ENCODE measurements at places on chromosomes 5 and 9.

DNA sequence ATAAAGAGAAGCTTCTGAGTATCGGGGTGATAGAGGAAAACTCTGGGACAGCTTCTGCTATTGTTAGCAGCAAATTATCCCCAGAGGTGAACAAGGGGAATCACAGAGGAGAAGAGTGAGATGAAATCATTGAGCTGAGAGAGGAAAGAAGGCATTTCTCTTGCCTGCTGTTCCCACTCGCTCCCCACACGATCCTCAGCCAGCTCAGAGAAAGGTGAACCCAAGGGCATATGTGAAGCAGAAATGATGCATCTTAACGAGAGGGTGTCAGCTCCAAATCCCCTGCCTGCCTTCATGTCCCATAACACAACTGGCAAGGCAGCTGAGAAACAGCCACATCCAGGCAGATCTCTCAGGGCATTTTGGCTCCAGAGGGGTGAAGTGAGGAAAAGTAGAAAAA lies 111.6 kb downstream of the BRINP1 start:
- no peak for DNase-seq

GRCh38 chr5:34608859-34609648 lies 47.1 kb upstream of the RAI14 start:
- DNase-seq: no peak

DNA sequence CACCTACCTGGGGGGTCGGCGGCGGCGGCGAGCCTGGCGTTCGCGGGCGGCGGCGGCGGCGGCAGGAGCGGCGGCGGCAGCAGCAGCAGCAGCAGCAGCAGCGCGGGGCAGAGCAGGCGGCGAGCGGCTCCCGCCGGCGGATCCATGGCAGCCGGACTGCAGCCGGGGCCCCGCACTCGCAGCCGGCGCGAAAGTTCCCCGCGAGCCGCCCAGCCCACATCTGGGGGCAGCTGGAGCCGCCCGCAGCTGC lies 153 bp downstream of the ADAMTS2 start:
- no peak for DNase-seq

- no peak for DNase-seq
Observed at GRCh38 chr9:21412107-21412506, 3.2 kb downstream of the IFNA8 start.

GRCh38 chr5:67910546-67910945 lies 305.0 kb upstream of the PIK3R1 start:
- DNase-seq: no peak

- no peak for DNase-seq
Observed at GRCh38 chr5:163458778-163459385, 1.0 kb downstream of the NUDCD2 start.

- no peak for DNase-seq
Observed at GRCh38 chr5:173618927-173619519, 2.6 kb upstream of the BOD1 start.

GRCh38 chr5:89377767-89378455 lies 494.9 kb upstream of the MEF2C start:
- no peak for DNase-seq

DNA sequence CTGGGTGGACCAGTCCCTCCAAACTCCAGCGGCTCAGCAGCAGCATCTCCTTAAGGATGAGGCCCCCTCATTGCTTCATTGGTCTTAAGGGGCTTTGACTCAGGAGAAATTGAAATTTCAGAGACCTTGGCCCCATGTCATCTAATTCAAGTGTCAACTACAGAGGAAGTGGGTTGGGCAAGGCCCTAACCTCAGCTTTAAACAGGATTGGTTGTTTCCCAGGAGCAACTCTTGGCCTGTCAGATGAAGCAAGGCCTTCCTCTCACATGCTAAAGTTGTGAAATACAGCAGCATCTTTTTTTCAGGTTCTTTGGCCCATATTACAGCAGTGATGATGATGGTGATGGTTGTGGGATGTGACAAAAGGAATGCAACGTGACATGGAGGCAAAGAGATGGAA lies 348.3 kb downstream of the ICE1 start:
- no peak for DNase-seq

- no peak for DNase-seq
Observed at GRCh38 chr9:85662573-85662972, 79.2 kb downstream of the AGTPBP1 start.

DNA sequence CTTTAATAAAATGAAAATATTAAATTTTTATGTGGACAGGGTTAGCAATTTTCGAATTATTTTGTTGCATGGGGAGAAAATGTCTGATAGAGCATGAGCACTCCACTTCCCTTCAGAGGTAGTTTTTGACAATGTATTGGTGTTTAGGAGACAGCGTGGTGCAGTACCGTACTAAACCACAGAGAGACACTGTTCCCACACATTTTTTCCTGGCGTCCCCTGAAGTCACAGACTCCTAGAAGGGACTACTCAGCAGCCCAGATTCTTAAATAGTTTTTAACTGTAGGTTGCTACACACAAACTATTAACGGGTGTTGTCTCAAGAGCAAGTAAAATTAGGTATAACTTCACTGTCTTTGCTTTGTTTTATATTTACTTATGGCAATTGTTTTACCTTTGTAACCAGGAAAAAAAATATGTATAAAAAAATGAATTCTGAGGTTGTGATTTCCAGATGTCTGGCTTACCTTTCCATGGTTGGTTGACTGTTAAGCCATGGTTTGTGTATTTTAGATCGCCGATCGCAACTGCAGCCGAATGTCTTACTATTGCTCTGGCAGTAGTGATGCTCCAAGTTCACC lies 171.2 kb downstream of the DOCK8 start:
- DNase-seq: no peak

Data from stimulated activated CD8-positive, alpha-beta memory T cell treated with anti-CD3 and anti-CD28 coated beads, Interleukin-7, amount 100 ng/mL, for 1 hour (primary cell).